ENCODE measurements at places on chromosomes 7 and 10.

- no peaks in the 10 kb centered on the region for H3K27me3 ChIP-seq
- H3K4me3 ChIP-seq, result peak overlapping the region; percentile 98
- H3K27ac ChIP-seq, result peak overlapping the region; percentile 100
- peaks cover 77% of the 10 kb centered on the region for H3K4me1 ChIP-seq
Measured at GRCh38 chr7:104983076-104983577, 30.9 kb upstream of the KMT2E start.

DNA sequence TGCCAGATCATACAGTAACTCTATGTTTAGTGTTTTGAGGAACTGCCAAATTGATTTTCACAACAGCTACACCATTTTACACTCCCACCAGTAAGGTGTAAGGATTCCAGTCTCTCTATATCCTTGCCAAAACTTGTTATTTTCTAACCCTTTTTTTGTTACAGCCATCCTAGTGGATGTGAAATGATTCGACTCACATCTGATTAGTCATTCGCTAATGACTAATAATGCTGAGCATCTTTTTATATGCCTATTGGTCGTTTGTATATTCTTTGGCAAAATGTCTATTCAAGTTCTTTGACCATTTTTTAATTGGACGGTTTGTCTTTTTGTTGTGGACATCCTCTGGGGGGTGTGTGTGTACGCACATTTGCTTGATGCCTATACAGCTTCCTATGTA lies 142.8 kb downstream of the DGKB start:
- H3K36me3 ChIP-seq, result no peaks in the 10 kb centered on the region
- no peak overlapping the region for H3K27ac ChIP-seq
- no peak overlapping the region for H3K4me3 ChIP-seq
- peaks cover 10% of the 10 kb centered on the region for H3K4me1 ChIP-seq

DNA sequence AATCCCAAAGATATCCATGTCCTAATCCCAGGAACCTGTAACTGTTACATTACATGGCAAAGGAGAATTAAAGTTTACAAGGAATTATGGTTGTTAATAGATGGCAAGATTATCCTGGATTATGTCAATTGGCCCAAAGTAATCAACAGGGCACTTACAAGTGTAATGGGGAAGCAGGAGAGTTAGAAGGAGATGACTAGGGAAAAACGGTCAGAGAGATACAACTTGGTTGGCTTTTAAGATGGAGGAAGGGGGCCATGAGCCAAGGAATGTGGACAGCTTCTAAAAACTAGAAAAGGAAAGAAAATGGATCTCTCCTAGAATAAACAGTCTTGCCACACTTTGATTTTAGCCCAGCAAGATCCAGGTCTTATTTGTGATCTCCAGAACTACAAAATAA lies 3.3 kb downstream of the JMJD1C start:
- no peaks in the 10 kb centered on the region for H3K27me3 ChIP-seq
- peaks cover 27% of the 10 kb centered on the region for H3K4me1 ChIP-seq
- peaks cover 5% of the 10 kb centered on the region for H3K36me3 ChIP-seq
- no peak overlapping the region for H3K4me3 ChIP-seq
- no peak for DNase-seq

DNA sequence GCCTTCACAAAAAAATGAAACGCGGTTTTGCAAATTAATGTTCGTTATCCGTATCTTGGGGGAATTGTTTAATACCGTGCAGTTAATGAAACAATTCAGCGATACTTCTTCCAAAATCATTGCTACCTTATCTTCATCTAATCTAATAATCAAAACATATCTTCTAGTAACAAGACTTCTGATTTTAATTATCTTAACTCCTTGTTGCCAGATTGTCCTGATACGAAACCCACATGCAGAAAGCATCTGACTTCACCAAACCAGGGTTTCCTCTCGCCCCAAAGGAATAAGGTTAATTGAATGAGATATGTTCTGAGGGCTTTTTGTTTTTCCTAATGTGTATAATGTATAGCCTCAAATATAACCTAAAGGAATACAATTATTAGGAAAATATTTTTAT lies 105.2 kb upstream of the SH2B2 start:
- no peak overlapping the region for H3K27ac ChIP-seq
- H3K4me1 ChIP-seq, result no peaks in the 10 kb centered on the region
- DNase-seq, result no peak
- H3K36me3 ChIP-seq, result peaks cover 42% of the 10 kb centered on the region
- H3K27me3 ChIP-seq, result no peaks in the 10 kb centered on the region

DNA sequence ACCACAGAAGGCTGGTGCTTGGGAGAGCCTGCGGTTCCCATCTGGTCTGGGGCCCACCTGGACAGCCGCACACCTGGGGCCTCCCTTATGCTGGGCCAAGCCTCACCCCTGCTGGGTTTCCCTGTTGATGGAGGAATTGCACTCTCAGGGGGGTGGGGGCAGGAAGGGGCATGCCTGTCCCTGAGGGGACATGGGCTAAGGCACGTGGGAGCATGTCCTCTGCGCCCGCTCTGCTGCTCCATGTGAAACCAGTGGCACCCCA lies 43.4 kb downstream of the OAT start:
- no peaks in the 10 kb centered on the region for H3K36me3 ChIP-seq
- peaks cover 3% of the 10 kb centered on the region for H3K27me3 ChIP-seq
- DNase-seq, result no peak
- no peak overlapping the region for H3K4me3 ChIP-seq
- H3K4me1 ChIP-seq, result peaks cover 21% of the 10 kb centered on the region

DNA sequence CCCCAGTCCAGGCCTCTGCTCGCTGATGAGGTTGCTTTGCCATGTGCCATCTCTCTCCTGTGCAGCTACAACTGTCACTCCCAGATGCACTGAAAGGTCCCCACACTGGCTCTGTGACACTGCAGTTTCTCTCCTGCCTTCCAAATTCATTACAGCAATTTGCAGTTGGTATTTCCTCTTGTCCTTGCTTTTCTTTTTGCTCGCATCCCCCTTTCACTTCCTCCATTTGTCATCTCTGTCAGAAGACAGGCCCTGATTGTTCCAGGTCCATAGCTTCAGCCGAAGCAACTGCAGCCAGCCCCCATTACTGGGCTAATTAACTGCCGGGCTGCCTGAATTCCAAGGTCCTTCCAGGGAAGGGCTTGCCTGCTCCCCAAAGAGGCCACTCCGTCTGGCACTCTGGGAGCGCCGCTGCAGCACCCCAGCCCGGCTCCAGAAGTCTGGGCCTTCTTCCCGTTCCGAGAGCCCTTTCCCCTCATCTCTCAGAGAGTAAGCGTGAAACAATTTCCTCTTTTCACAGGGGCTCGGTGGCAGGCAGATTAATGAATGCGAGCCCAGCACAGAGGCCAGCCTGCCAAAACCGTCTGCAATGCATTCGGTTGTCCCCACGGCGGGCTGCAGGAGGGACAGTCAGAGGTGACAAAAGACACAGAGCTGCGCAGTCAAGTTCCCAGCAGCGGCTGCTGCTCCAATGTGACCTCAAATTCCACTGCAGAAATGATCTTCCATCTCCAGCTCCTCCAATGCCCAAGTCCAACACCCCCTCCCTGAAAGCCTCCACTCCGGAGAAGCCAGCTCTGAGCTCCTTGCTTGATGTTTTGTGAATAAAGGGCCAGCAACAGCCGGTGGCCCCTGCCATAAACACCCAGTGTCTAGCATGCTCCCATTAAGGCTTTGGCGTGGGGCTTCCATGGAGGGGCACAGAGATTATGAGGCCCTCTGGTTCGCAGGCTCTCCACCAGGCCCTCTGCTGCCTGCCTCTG lies 279.4 kb upstream of the HABP2 start:
- H3K27me3 ChIP-seq, result peaks cover 2% of the 10 kb centered on the region
- H3K4me3 ChIP-seq, result no peak overlapping the region
- peaks cover 10% of the 10 kb centered on the region for H3K4me1 ChIP-seq
- peak; percentile 18 for DNase-seq
- H3K36me3 ChIP-seq, result peaks cover 12% of the 10 kb centered on the region

GRCh38 chr10:34185998-34186397 lies 629.1 kb downstream of the PARD3 start:
- no peaks in the 10 kb centered on the region for H3K36me3 ChIP-seq
- no peak for DNase-seq
- no peak overlapping the region for H3K4me3 ChIP-seq
- H3K4me1 ChIP-seq, result peaks cover 80% of the 10 kb centered on the region
- 0 out of 2 replicates have a peak overlapping the region, but pooled peaks have one; percentile 85 for H3K27ac ChIP-seq

DNA sequence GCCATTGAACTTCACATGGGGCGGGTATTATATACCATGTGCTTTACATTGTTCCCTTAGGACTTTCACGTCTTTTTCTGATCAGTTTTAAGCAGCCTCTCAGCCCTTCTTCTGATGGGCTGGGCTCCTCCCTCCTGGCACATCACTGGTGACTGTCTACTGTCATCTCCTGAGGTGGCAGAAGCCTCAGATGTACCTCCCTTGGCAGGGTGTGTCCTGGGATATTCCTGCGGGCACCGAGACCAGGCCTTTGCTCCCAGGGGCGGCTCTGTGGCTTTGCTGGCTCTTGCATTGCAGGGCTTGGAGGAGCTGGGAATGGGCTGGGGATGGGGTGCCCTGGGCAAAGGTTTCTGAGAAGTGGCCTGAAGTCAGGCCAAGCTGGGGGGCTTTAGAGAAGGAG lies 34.6 kb upstream of the GOLGA7B start:
- no peaks in the 10 kb centered on the region for H3K27me3 ChIP-seq

All from WTC11 (cell line).